ENCODE measurements at places on chromosomes 5 and 9.

GRCh38 chr5:65359569-65359968 is 122.2 kb downstream of the ADAMTS6 start:
- DNase-seq = no peak

DNA sequence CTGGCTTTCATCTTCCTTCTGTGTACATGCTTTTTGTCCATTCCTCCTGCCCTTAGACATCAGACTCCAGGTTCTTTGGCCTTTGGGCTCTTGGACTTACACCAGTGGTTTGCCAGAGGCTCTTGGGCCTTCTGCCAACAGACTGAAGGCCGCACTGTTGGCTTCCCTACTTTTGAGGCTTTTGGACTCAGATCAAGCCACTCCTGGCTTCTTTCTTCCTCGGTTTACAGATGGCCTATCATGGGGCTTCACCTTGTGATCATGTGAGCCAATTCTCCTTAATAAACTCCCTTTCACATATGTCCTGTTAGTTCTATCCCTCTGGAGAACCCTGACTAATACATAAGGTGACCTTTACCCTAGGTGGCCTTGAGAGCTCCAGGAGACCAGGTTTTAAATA is 189.1 kb upstream of the CCNG1 start:
- no peak for DNase-seq

- DNase-seq = no peak
Measured at GRCh38 chr5:169142264-169142970, 158.5 kb downstream of the SLIT3 start.

DNA sequence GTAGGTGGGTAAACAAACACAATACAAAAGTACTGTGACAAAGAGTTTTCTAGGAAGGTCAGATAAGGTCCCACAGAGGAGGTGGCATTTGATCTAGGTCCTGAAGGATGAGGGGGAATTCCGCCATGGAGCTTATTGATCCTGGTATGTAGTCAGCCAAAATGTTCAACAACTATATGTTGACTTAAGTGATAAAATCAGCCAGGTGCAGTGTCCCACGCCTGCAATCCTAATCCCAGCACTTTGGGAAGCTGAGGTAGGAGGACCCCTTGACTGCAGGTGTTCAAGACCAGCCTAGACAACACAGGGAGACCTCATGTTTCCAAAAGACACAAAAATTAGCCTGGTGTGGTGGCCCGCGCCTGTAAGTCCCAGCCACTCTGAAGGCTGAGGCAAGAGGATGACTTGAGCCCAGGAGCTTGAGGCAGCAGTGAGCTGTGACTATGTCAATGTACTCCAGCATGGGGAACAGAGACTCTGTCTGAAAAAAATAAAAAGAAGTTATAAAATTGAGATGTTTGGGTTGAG is 46.4 kb upstream of the PLIN2 start:
- DNase-seq = no peak

- DNase-seq = peak; percentile 82
Measured at GRCh38 chr9:124126648-124127646, 115.4 kb downstream of the LHX2 start.

DNA sequence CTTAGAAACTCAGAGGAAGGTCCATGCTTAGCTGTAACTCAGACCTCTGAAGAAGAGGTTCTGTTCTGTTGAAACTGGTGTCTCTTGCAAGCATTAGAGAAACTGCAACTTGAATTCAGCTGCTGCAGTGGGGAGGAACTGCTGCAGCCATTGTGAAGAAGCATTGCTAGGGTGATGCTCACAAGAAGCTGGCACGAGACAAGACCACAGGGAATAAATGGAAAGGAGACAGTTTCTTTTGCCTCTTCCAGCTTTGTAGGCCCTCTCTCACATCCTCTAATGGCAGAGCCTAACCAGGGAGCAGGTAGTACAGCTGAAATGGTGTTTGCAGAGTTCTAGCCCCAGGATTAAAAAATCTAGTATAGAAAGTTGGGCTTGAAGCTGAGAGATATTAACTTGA is 148.0 kb upstream of the DMAC1 start:
- DNase-seq = no peak

DNA sequence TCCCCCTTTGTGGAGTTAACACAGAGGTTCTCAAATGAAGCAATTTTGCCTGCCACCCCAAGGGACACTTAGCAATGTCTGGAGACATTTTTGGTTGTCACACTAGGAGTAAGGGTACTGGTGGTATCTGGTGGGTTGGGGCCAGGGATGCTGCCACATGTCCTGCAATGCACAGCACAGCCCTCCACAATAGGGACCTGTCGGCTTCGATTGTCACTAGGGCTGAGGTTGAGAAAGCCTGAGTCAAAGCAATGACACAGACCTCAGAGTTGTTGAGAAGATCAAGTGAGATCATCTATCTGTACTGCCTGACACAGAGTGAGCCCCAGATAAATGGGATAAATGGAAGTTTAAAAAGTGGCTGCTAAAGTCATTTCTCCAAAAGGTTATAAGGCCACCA is 249.2 kb upstream of the KLF4 start:
- DNase-seq = no peak

GRCh38 chr5:1080432-1080831 is 31.4 kb downstream of the SLC12A7 start:
- DNase-seq = no peak

- no peak for DNase-seq
Measured at GRCh38 chr9:76151267-76151666, 243.0 kb downstream of the RFK start.

- no peak for DNase-seq
Measured at GRCh38 chr9:97571664-97572063, 61.5 kb downstream of the TSTD2 start.

DNA sequence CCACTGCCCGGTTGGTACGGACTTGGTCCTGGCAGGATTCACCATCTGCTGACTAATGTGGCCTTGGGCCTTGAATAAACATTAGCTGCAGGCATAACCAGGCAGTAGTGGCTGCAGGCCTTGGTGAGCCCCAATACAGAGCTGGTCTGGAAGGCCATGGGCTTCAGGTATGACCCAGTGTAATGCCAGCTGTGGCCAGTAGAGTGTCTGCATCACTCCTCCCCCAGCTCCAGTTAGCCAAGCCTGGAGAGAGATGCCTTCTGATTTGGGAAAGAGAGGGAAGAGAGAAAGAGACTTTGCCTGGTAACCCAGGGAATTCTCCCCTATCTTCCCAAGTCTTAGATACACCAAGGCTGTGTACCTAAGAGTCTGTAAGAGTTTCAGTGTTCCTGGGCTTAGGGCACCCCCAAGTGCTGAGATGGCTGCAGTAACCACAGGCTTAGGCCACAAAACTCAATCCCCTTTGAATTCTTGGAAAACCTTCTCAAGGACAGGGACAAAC is 5.6 kb upstream of the C5 start:
- DNase-seq = no peak

DNA sequence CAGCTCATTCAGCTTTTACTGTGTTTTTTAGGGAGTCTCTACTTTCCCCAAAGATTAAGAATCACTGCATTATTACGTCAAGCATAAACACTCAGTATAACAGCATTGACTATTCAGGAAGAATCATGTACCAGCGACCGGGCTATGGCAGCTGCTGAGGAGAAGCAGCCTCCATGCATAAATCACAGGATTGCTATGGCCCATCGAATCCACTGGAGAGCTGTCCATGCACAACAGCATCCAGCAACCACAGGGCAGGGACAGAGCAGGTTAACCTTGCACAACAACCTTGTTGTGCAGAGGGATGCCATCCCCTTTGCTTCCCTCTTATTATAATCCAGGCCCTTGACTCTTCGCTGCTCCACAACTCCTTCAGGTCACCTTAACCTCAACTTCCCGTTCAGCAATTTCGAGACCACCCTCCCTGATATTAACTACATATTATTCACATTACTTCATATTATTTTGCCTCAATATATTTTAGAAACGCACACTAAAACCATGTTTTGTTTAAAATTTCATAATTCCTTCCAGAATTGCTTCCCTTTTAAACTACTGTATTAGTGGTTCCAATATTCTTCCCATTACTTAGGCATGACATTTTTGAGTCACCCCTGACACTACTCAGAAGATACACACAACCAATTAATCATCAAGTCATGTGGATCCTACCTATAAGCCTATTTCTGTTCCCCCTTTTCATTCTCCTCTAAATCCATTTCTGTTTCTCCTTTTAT is 991 bp downstream of the IARS1 start:
- no peak for DNase-seq

GRCh38 chr5:175547842-175548241 is 69.5 kb downstream of the SFXN1 start:
- DNase-seq = no peak

DNA sequence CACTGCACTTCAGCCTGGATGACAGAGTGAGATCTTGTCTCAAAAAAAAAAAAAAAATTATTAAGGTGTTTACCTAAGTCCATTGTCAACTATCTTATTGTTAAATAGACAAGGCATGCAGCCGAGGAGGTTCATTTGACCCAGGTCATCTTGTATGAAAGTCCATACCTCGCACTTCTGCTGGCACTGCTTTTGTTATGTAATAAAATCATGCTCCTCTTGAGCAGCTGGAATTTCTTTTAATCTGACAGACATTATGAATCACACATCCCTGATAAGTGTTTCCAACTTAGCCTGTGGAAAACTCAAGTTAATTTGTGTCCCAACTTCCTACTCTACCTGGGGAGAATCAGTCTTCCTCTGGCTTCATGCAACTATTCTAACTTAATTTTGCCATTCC is 315.6 kb upstream of the KLF4 start:
- no peak for DNase-seq

GRCh38 chr5:82097-82496 is 9.9 kb upstream of the PLEKHG4B start:
- DNase-seq = no peak

DNA sequence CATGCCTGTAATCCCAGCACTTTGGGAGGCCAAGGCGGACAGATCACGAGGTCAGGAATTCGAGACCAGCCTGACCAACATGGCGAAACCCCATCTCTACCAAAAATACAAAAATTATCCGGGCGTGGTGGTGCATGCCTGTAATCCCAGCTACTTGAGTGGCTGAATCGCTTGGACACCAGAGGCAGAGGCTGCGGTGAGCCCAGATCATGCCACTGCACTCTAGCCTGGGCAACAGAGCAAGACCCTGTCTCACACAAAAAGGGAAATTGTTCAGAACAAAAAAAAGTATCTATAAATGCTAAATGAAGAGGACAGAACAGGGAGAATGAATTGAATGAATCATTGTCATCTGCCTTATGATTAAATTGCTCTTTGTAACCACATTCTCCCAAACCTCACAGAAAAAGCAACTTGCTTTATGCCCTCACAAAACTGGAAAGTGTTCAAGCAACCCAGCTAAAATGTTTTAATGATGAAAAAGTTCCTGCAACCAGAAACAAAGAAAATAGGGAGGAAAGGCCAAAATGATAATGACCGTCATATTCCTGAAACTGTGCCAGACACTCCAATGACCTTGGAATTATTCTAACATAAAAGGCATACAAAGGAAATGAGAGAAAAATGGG is 83.7 kb downstream of the SERINC5 start:
- DNase-seq = no peak

DNA sequence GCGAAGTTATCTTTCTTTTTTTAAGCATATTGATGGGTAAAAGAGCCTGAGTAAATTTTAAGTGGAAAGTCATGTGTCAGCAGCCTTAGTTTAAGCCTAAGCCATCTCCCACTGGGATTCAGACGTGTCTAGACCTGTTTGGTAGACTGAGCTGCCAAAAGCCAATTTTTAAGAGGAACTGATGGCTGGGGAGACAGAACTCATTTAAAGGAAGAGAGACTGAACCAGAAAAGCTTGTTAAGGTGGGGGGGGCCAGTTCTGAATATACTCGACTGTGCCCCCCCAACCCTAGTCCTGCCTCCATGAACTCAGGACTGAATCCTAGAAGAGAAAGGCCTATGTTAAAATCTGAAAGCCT is 58.3 kb upstream of the PLPP1 start:
- no peak for DNase-seq

- DNase-seq = no peak
Measured at GRCh38 chr9:92709954-92710353, 40.0 kb upstream of the IPPK start.

GRCh38 chr5:52758014-52758413 is 29.7 kb upstream of the ITGA1 start:
- DNase-seq = no peak

DNA sequence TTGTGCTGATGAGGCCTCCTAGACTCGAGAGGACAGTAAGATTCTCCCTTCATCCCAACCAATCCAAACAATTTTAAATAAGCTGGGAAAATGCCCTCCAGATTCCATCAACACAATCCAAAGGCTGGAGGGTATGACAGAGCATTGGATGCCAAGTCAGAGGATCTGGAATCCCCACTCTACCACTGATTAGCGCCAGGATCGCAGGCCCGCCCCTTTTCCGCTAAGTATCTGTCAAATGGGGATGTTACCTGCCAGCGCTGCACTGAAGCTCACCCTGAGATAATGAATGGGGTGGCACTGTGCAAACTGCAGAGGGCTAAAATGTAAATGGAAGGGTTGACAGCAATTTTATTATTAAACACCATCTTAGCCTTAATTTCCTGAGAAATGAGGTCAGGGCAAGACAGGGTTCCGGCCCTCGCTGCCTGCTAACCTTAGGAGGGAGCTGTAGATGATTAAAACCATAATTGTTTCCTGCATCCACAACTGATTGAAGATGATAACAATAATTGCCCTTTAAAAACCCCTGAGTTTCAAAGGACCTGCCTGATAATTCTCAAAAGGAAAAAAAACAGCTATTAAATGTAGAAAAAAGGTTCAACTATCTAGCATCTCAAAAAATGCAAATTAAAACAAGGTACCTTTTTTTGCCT is 31.6 kb upstream of the GABBR2 start:
- no peak for DNase-seq

- DNase-seq = no peak
Measured at GRCh38 chr9:76369583-76369982, 24.6 kb downstream of the RFK start.

GRCh38 chr5:84383816-84384603 is 670 bp downstream of the EDIL3 start:
- no peak for DNase-seq

DNA sequence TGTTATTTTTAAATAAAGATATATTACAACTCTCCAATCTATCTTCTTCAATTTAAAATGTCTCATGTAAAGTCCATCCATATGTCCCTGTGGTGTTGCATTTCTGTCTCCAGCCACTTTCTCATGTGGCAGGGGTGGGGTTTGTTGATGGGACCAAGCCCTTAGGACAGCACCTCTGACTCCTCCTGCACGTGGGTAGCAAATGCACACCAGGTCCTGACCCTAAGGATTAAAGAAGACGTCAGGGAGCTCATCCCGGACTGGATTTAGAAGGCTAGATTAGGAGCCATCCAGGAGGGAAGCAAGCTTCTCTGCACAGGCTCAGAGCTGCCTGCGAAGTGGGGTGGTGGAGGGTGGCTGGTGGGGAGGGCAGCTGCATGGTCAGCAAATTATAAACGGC is 38.9 kb upstream of the FAM120AOS start:
- no peak for DNase-seq

GRCh38 chr5:89595056-89595455 is 712.1 kb upstream of the MEF2C start:
- DNase-seq = no peak

- DNase-seq = no peak
Measured at GRCh38 chr9:35001285-35001677, 11.7 kb downstream of the DNAJB5 start.

- DNase-seq = no peak
Measured at GRCh38 chr9:76456202-76456926, 2.6 kb upstream of the GCNT1 start.

- DNase-seq = no peak
Measured at GRCh38 chr5:179234563-179235135, 110.6 kb downstream of the ADAMTS2 start.

- DNase-seq = no peak
Measured at GRCh38 chr5:66808663-66809062, 212.5 kb downstream of the MAST4 start.

GRCh38 chr9:83959061-83959460 is 21.0 kb downstream of the HNRNPK start:
- no peak for DNase-seq

- DNase-seq = no peak
Measured at GRCh38 chr9:128245421-128246151, 30.2 kb downstream of the GOLGA2 start.

Data from GM12891 (cell line).